AML-193 (cell line): ENCODE measurements at places on chromosomes 6 and 20.

GRCh38 chr6:150201772-150202329, 59.0 kb downstream of the PPP1R14C start:
- DNase-seq = no peak

GRCh38 chr20:2578475-2579192, 42.3 kb downstream of the TMC2 start:
- DNase-seq = no peak

GRCh38 chr6:138222901-138223546, 4.7 kb upstream of the PBOV1 start:
- no peak for DNase-seq

- peak; percentile 7 for DNase-seq
These were observed 155.3 kb downstream of the DHX35 start for GRCh38 chr20:39117491-39117890.

GRCh38 chr6:159470397-159470796, 222.6 kb downstream of the SOD2 start:
- no peak for DNase-seq

DNA sequence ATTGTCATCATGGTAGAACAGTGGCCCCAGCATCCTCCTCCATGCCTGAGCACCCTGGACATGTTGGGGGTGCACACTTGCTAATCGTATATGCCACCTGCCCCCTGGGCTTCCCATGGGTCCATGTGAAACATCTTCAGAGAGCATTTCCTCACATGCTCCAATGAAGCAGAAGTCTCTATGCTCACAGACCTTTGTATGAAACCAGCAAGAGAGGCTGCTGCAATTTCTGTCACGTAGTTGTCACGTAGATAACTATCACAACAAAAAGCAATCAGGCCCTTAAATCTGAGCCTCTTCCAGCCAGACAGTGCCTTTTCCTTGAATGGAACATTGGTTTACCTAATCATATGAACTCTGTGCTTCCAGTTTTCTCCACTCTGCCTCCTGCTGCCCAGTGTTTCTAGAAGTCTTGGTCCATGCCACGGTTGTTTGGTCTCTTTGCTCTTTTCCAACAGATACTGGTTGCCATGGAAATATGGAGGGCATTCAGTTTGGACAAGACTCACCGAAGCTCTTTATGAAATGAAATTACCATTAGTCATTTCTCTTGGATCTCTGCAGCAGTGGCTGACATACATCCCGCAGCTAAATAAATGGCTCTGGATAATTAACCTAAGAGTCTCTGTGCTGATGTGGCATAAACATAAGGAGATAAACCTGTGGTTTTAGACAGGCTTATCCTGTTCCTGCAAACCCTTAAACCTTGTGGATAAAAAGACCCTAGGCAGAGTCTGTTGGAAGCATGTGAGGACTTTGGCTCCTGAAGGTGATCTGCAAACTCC, 172.8 kb upstream of the SYNDIG1 start:
- no peak for DNase-seq

GRCh38 chr6:145483191-145483996, 251.9 kb downstream of the EPM2A start:
- DNase-seq = no peak

GRCh38 chr6:105015482-105015881, 58.6 kb downstream of the LIN28B start:
- no peak for DNase-seq

DNA sequence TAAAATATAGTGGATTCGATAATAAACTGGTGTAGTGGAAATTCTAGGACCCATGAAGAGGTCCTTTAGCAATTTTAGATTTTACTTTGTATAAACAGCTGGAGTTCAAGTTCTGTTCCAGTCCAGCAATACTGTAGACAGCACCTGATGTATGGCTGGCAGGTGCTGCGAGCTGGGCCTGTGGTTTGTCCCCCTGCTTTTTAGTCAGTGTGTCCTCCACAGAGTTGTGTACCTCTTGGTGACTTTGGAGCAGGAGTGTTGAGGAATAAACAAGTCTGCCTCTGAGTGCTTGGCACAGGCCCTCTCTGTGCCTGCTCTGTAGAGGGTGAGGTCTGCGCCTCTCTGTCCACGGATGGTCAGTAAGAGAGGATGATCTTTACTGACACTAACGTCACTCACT, 13.8 kb downstream of the STX16 start:
- no peak for DNase-seq

DNA sequence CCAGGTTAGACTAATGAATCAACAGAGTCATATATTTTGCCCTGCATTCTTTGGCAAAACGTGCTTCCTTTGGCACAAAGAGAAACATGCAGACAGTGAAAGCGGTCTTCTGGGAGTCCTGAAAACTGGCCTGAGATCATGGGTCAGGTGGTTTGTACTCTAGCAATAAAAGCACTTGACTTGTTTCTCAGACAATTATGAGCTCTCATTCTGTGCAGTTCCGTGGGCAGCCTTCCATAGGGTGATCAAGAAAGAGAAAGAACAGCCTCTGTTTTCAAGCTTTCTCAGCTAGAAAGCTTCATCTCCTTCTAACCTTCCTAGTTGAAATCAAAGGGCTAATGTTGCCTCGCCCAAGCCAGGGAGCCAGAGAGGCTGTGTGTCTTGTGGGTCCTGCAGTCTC, 62.7 kb upstream of the ISM1 start:
- DNase-seq = no peak

DNA sequence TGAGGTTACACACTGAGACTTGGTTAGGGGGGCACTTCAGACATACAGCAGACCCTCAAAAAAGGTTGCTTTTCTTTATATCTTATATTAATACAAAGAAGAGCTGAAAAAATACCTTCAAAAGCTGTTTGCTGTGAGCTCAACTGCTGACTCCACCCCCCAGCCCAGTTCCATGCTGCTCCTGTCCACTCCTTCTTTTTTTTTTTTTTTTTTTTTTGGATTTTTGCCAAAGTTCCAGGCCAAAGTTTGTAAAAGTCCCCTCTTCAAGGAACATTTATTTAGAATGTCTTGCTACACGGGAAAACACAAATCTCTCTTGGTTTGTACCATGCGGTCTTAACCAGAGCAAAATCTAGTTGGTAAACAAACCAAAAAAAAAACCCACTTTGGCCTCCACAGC, 85.3 kb upstream of the AKAP12 start:
- DNase-seq = no peak

- DNase-seq = no peak
These were observed 16.6 kb upstream of the CEP85L start for GRCh38 chr6:118667988-118668387.

DNA sequence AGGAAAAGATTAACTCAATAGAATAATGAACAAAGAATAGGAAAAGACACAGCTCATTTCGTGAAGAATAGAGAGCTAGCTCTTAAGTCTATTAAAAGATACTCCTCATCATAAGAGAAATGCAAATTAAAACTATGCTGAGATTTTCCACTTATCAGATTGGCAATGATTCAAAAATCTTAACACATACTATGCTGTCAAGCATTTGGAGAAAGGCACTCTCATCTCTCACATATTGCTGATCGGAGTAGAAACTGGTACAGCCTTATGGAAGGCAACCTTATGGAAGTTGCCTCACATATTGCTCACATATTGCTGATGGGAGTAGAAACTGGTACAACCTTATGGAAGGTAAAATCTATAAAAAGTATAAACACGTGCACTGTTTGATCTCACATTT, 21.4 kb upstream of the PLAGL1 start:
- DNase-seq = no peak

- no peak for DNase-seq
These were observed 162.4 kb downstream of the CD109 start for GRCh38 chr6:73858376-73858775.

GRCh38 chr6:163708466-163708865, 293.9 kb downstream of the QKI start:
- no peak for DNase-seq

DNA sequence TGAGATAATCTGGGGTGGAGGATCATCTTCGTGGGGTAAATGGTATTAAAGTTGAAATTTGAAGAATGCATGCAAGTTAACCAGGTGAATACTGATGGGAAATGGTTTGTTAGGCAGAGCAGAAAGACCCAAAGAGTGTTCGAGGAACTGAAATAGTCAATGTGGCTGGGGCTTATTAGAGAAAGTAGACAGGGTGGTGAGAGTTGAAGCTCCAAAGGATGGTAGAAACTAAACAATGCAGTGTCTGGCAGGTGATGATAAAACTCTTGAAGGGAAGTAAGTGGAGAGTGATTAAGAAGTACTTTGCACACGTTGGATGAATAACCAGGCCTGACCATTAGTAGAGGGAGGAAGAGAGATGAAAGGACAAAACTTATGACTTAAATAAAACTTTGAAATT, 39.8 kb upstream of the CENPW start:
- DNase-seq = no peak

GRCh38 chr20:58389324-58389967, 417 bp downstream of the VAPB start:
- DNase-seq = no peak

- no peak for DNase-seq
These were observed 11.0 kb downstream of the SCUBE3 start for GRCh38 chr6:35224720-35225119.

GRCh38 chr6:137623293-137623692, 129.1 kb upstream of the OLIG3 start:
- no peak for DNase-seq

- no peak for DNase-seq
These were observed 284.1 kb upstream of the PLN start for GRCh38 chr6:118263921-118264486.

- DNase-seq = no peak
These were observed 29.2 kb downstream of the AFDN start for GRCh38 chr6:167855825-167856425.

- DNase-seq = no peak
These were observed 14.6 kb downstream of the KHDC1 start for GRCh38 chr6:73248192-73248903.

DNA sequence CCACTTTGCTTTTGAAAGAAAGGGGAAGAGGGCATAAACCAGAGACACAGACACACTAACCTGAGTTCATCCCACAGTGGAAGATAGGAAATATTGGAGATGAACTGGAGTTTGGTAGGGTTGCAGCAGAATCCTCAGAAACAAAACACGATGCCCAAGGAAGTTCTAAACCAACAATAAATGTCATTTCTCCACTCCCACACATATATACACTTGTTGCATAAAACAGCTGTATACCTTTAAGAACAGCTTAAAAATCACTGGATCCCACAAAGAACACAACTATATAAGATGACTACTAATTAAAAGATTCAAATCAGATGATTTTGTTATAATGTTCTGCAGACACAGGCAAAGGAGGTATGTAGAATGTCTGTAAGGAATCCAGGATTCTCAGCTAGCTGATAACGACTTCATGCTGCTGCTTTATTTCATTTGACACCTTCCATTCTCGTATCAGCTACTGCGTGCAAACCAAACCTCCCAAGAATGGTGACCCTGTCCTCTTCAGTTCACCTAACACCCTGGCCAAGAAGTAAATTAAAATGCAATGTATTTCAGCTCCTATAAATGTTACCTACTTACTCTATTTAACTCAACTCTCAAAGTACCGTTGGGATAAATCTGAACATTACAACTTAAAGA, 14.3 kb downstream of the KIF13A start:
- no peak for DNase-seq

DNA sequence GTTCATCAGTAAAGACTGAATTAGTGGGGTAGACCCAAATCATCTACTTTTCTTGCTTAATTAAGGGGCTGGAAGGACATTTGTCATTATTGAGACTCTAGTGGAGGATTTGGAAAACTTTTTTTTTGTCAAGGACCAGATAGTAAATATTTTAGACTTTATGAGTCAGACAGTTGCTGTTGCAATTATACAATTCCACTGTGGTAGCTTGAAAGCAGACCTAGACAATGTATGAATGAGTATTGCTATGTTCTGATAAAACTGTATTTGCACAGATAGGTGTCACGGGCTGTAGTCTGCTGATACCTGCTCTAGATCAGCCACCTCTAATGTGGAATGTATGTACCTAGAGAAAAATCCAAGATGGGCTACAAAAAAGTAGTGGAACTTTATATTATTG, 175.0 kb downstream of the CARMIL1 start:
- no peak for DNase-seq

- no peak for DNase-seq
These were observed 86.9 kb downstream of the COL21A1 start for GRCh38 chr6:56160489-56160888.

GRCh38 chr6:108501559-108501958, 59.2 kb upstream of the FOXO3 start:
- no peak for DNase-seq
